ENCODE measurements at places on chromosomes 1 and 21. TPM values are rescaled to one million over a fixed set of nuclear protein-coding genes. Genes with fewer than 3 reads are reported as not detected.
A peak's percentile ranks its signal among the peaks of the same experiment; 100 is the strongest.

DNA sequence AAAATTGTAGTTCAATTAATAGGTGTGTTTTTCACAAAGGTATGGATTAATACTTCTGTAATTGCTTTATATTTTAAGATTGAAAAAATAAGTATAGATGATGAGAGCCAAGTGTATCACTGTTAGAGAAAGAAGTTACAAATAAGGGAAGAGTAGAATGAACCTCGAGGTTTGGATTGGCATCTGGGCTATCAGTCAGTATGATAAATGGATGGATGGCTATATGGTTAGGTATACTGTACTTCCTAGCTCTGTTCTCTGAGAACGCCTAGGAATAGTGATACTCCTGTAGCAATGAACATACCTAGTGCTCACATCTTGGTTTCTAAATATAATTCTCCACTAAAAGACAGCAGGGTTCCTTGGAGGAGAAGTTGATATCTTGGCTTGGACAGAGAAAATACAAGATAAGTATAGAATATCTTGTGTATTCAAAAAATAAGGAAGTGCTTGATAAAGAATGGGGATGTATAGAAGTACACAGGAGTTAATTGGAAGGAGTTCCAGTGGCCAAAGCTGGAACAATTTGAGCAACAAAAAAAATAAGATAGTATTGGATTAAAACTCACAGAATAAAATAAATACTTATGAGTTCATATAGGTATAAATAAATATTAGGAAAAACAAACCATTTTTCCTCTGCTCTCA, 12.4 kb downstream of the IPO9 start:
- no peak for DNase-seq

GRCh38 chr1:202658769-202659168, 51.5 kb downstream of the SYT2 start:
- no peak for DNase-seq

DNA sequence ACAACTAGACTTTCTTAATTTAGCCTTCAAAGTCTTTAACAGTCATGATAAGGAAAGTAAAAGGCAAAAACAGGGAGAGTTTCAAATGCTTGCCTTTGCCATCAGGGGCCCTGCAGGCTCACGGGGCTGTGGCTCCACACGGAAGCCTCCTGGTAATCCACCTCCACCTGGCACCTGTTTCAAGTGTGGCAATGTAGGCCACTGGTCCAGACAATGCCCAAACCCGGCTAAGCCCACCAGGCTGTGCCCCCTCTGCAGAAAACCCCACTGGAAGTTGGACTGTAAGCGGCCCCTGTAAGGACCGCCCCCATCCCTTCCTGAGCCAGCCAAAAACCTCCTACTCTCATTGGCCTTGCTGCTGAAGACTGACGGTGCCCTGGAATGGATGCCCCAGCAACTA, 32.5 kb downstream of the VN1R5 start:
- DNase-seq = no peak

DNA sequence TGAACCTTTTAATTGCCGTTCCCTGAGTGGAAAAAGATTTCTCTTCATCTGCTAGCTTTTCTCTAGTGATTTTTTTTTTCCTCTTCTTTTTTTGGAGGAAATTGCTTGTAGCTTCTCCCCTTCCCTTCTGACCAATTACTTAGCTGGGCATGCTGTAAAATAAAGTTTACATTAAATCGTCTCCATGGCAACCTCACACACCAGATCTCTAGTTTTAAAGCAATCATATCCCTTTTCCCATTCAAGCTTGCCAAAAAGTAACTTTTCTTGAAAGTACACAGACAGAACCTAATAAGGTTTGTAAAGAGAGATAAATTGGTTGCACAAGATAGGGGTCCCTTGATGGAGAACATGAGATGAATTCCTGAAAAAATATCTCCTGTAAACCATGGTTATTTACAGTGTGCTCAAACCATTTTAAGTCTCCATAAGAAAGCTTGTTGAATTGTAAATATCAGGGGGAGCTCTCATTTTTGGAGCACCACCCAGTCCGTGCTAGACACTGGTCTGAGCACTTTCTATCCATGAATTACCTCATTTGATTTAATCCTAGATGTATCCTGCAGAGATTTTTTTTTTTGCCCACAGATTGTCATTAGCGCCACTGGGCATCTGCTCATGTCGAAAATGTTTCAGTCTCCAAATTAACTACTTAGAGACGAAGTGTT, 32.6 kb upstream of the HTR1D start:
- no peak for DNase-seq

GRCh38 chr1:196002906-196003305, 605.3 kb downstream of the KCNT2 start:
- DNase-seq = peak; percentile 35

GRCh38 chr1:53693339-53693738, 45.6 kb downstream of the GLIS1 start:
- no peak for DNase-seq

The TCHH gene
- total RNA-seq = not detected

Data from Calu3 (cell line).